ENCODE measurements at places on chromosomes 16 and 17.

- no peak for DNase-seq
Measured at GRCh38 chr16:89298623-89299225, 81.2 kb downstream of the ZNF778 start.

DNA sequence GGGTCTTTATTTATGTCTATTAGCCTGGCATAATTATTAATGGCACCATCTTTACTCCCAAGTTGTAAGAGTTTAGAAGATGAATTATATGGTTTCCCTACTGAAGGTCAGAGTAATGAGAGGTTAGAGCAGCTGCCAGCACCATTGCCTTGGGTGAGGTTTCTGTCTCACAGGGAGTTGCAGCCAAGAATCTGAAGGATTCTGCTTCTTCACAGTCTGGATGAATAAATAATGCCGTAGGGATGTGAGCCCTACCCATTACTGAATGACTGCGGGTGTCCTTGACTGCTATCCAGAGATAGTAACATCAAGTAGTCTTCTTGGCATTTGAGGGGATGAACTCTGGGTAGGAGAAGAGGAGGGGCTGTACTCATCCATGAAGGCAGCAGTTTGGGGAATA is 52.8 kb upstream of the SMIM36 start:
- no peak for DNase-seq

DNA sequence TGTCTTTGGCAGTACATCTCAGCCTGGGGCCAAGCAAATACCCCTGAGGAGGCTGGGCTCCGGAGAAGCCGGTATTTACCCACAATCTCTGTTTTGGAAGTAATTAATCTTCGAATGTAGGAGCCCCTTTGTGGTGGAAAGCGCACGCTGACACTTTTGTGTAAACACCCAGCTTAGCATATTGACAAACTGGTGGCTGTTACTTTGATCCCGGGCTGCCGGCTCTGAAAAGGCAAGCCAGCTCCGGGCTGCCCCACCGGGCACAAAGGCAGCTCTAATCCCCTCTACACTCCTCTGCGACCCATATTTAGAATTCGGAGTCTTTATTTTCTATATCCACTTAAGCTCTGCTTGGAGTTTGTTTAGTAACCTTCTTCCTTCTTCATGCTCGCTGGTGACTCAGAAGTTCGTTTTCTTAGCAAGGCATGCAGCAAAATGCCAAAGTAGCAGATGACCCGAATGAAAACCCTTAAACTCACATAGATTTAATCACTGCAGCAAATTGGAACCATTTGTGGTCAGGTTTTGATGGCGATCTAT is 144.0 kb upstream of the IRX3 start:
- no peak for DNase-seq

GRCh38 chr17:74842599-74843351 is 16.9 kb downstream of the GRIN2C start:
- DNase-seq, result no peak

DNA sequence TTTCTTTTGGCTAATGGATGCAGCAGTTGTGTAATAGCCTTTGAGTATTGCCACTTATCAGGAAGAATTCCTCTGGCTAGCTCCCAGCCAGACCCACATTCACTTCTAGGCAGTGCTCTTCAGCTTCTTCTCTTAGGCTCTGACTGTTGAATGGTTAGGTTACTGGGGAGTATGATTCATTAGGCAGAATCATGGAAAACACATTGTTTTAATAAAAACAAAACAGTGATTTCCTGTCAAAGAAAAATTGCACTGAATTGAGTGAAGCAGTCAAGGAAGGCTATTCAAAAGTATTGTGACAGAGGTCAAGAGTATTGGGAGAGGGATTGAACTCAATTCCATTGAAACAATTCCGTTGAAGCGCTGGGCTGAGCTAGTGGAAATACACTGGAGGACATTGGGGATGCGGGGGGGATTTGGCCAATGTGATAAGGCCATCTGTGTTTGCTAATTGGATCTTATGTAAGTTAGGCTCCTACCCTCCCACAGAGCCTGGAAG is 68.0 kb downstream of the CNTNAP4 start:
- DNase-seq, result no peak

- no peak for DNase-seq
Measured at GRCh38 chr17:83079766-83080578, 563 bp downstream of the METRNL start.

- DNase-seq, result no peak
Measured at GRCh38 chr17:49015179-49015923, 18.2 kb downstream of the IGF2BP1 start.

DNA sequence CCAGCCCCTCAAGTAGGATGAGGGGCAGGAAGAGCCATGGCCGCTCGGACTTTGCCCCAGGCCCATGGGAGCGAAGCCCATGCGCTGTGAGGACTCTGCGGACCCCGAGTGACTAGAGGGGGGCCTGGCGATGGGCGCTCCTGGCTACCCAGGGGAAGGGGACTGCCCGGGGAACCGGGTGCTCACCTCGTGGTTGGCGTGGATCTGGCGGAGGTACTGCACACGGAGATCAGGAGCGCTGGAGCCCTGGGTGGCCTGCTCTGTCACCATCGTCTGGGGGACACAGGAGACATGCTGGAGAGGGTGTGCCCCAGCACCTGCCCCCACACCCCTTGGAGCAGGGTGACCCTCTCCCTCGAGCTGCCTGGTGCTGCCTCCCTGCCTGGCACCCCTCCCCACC is 11.0 kb downstream of the FAAP100 start:
- DNase-seq, result no peak

DNA sequence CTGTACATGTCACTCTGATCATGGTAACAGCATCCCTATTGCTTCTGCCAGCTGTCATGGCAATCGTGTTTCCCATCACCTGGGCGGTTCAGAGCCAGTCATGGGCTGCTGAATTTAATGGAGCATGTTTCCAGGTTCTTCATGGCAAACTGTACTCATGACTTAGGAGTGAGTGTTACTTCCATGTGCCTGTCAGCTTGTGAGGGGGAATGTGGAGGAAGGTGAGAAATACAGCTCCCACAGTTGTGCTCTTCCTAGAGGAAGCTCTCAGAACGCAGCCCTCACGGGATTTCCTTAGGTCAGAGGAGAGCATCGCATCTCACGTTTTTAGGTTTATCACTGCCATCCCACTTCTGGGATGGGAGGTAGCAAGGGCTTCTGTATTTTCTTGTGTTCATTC is 28.0 kb upstream of the ARHGAP23 start:
- no peak for DNase-seq

GRCh38 chr16:12417815-12418211 is 385.9 kb downstream of the CPPED1 start:
- DNase-seq, result no peak

- DNase-seq, result peak; percentile 1
Measured at GRCh38 chr16:14529010-14529669, 100.9 kb downstream of the PARN start.

GRCh38 chr17:75725504-75725903 is 4.2 kb downstream of the ITGB4 start:
- no peak for DNase-seq

GRCh38 chr16:59181821-59182420 is 447.8 kb upstream of the GOT2 start:
- no peak for DNase-seq

DNA sequence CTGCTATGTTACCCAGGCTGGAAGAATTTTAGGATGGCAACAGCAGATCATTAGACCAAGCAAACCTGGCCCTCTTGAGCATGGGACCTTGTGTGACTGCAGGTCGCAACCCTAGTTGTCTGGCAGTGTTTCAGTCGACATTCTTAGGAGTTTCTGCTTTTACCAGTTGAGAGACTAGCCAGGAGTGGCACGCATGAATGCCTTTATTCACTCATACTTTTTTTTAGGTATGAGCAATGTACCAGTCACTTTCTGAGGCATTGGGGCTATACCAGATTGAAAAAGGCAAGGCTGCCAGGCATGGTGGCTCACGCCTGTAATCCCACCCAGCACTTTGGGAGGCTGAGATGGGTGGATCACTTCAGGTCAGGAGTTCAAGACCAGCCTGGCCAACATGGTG is 28.2 kb upstream of the HAS3 start:
- no peak for DNase-seq

- no peak for DNase-seq
Measured at GRCh38 chr17:50558581-50558940, 2.0 kb upstream of the CACNA1G start.

GRCh38 chr16:79870016-79870886 is 269.7 kb upstream of the MAF start:
- no peak for DNase-seq

DNA sequence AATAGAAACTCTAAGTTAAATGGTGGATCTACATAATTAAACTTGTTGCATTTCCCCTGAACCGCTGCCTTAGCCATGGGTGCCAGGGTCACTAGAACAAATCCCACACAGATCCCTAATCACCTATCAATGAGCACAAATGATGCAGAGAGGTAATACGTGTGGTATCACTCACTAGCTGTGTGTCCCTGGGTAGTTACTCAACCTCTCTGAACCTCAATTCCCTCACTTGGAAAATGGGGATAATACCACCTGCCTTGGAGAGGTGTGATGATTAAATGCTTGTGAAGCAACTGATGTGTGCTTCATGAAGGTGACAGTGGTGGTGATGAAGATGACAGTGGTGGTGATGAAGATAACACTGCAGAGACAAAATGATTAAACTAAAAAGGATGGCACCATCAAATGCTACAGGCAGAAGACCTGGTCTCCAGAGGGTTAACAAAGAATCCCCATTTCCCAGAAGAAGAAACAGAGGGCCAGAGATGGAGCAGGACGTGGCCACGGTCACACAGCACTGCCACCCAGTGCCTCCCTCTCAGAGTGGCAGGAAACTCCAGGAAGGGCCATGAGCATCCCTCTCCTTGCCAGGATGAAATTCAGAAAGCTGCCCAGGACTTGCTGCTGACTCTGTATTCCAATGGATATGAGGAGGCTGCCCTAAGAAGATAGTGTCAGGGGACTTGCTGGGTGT is 17.9 kb upstream of the FOXF1 start:
- no peak for DNase-seq

Data from activated naive CD4-positive, alpha-beta T cell (primary cell).